Kasumi-1 (cell line): ENCODE measurements at places on chromosomes 7 and 10.

- DNase-seq = no peak
Observed at GRCh38 chr10:128053356-128053755, 72.9 kb downstream of the MKI67 start.

DNA sequence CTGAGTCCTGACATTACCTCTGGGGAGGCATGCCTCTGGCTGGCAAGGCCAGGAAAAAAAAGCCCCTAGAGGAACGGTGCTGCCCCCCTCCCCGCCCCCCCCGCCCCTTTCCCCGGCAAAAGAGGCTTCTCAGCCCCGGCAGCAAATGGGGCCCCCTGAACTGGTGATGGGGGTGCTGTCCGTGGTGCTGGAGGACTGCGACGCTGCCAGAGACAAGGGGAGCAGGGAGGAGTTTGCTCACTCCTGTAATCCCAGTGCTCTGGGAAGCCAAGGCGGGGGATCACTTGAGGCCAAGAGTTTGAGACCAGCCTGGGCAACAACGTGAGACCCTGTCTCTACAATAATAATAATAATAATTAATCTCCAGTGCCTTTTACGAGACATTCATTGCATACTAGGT lies 23.7 kb downstream of the SRRM3 start:
- peak; percentile 45 for DNase-seq

DNA sequence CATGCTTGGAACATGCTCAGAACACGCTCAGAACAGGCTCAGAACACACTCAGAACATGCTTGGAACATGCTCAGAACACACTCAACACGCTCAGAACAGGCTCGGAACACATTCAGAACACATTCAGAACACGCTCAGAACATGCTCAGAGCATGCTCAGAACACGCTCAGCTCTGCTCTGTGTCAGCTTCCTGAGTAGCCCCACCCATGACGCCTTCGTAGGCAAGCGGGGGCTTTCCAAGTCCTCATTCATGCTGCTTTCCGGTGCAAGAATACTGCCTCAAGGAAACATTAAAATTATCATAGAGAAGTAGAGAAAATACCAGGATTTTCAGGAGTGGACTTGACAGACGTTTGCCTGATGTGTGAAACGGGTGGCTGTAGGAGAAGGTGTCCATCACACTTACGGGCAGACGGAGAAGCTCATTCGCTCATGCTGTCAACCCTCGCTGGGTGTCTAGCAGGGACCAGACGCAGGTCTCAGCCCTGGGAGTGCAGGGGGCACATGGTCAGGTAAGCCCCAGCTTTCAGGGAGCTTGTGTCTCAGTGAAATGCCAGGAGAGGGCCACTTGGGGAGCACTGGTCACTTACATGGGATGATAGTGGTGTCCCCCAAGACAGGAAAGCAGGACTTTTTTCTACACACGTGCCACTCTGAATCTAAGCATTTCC lies 24.7 kb downstream of the EN2 start:
- DNase-seq = no peak

- DNase-seq = no peak
Observed at GRCh38 chr10:47330366-47330765, 8.1 kb downstream of the GDF2 start.

DNA sequence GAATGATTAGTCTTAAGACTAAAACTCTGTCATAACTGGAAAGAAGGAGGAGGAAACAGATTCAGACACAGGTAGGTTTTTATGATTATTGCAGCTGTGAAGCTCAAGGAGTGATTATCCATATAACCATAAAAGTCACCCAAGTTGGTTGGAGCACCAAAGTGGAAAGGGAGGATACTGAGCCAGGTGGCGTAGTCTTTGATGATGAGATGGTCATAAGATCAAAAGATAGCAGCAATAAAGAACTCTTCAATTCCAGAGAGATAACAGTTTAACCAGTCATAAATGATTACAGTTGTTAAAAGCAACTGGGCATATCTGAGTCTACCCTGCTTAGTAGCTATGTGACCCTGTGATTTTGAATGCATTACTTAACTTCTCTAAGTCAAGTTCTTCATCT lies 8.4 kb downstream of the ABCB1 start:
- DNase-seq = no peak

GRCh38 chr10:109939315-109939961 lies 16.1 kb upstream of the XPNPEP1 start:
- no peak for DNase-seq

DNA sequence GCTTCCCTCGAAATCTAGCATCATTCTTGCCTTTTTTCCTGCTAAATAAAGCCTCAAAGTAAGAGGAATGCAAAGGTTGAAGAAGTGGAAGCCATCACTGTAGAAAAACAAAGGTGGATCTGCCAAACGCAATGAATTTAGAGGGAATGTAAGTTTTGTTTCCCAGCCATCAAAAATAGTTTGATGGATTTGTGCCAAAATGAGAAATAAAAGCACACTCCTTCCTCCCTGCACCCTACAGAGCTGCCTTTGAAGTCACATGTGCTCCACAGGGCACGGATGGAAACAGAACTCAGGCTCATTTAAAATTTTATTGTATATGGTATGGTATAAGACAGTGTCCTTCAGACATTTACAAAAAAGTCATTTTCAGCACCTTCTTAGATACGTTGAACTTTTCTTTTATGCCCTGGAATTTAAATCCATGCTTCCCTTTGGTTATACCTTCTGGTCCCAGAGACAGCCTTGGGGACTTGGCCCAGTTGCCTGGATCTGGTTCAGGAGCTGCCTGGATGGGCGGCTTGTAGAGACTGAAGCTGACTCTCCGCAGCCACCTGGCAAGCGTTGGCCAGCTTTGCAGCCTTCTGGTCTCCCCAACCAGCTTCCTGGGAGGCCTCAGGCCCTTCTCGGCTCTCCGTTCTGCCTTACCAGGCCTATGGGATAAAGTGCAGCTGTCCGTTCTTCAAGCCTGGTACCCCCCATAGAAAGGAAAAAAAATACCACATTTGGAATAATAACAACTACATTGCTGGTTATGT lies 228.5 kb upstream of the NEBL start:
- DNase-seq = peak; percentile 46

GRCh38 chr7:36565792-36566356 lies 158.4 kb downstream of the AOAH start:
- no peak for DNase-seq

DNA sequence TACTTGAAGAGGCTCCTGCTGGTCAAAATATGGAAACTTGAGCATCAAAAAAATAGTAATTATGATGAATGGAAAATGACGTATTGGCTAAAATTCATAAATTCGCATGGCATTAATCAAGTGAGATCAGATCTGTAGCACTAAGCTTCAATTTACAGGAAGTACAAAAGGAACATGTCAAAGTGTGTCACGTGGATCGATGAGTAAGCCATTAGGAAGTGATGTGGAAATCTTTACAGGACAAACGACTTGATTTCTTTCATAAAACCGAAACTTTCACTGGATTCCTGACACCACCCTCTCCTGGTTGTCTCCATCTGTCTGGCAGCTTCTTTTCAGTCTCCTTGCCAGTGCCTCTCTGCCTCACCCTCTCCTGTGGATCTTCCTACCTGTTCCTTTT lies 25.8 kb downstream of the AKR1C8 start:
- DNase-seq = no peak

DNA sequence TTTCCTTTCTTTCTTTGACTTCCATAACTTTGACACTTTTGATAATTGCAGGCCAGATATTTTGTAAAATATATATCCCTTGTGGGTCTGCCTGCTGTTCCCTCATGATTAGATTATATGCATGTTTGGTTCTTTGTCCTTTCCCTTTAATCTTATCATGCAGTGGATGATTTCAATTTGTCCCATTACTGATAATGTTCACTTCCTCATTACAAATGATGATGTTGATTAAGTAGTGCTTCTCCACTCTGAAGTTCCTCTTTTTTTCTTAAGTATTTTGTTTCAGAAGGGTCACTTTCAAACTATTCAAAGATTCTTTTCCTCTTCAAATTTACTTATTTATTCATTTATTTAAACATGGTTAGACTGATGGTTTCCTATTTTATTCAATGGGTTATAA lies 898.1 kb downstream of the XPNPEP1 start:
- peak; percentile 63 for DNase-seq

DNA sequence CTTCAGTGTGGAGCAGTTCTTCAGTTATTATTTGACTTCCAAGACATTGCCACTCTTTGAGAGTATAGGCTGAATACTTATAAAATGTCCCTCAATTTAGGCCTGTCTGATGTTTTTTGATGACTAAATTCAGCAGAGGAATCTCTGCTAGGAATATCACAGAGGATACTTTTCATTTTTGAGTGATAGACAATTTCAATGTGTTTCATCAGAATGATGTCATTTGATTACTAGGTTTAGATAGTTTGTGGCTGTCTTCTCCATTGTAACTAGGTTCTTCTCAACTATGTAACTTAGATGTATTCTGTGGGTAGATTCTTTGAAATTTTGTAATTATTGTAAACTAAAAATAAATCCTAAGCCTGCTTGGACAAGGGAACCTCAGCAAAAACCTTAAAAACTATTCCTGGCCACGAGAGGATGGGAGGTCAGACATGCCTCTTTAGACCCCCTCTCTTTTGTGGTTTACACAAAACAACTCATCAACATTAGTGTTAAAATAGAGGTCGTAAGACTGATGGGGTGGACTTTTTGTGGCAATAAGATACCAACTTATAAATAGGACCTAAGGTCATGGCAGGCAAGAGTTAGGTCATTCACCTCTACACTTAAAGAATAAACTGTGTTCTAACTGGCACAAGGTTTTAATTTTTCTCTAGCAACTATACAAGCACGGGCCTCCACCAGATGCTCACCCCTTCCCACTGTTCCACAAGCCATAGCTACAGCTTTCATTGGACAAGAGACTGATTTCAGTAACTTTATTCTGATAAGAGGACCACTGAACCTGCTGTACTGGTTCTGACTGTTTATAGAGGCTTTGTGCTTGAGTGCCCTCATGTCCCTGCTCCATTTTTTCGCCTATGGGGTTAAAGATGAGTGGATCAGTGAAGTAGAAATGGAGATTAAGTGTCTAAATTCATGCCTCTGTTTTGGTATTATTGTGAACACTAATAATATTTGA lies 33.7 kb downstream of the CYP2C8 start:
- no peak for DNase-seq

DNA sequence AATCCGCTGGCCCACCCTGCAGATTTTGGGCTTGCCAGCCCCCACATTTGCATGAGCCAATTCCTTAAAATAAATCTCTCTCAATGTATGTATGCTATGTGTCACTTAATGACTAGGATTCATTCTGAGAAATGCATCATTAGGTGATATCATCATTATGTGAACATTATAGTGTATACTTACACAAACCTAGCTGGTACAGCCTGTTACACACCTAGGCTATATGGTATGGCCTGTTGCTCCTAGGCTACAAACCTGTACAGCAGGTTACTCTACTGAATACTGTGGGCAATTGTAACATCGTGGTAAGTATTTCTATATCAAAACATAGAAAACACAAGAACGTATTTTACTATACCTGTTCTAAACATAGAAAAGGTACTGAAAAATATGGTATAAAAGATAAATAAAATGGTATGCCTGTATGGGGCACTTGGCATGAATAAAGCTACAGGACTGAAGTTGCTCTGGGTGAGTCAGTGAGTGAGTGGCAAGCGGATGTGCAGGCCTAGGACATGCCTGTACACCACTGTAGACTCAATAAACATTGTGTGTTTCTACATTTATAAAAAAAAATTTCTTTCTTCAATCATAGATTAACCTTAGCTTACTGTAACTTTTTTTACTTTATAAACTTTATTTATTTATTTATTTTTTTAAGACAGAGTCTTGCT lies 135.9 kb downstream of the ABCA13 start:
- no peak for DNase-seq

- no peak for DNase-seq
Observed at GRCh38 chr7:111238886-111239285, 148.0 kb downstream of the LRRN3 start.

GRCh38 chr10:50540826-50541122 lies 83.0 kb downstream of the SGMS1 start:
- DNase-seq = no peak

- no peak for DNase-seq
Observed at GRCh38 chr7:75537731-75538130, 45.6 kb downstream of the SPDYE5 start.

GRCh38 chr7:50674896-50675835 lies 107.5 kb downstream of the GRB10 start:
- no peak for DNase-seq

DNA sequence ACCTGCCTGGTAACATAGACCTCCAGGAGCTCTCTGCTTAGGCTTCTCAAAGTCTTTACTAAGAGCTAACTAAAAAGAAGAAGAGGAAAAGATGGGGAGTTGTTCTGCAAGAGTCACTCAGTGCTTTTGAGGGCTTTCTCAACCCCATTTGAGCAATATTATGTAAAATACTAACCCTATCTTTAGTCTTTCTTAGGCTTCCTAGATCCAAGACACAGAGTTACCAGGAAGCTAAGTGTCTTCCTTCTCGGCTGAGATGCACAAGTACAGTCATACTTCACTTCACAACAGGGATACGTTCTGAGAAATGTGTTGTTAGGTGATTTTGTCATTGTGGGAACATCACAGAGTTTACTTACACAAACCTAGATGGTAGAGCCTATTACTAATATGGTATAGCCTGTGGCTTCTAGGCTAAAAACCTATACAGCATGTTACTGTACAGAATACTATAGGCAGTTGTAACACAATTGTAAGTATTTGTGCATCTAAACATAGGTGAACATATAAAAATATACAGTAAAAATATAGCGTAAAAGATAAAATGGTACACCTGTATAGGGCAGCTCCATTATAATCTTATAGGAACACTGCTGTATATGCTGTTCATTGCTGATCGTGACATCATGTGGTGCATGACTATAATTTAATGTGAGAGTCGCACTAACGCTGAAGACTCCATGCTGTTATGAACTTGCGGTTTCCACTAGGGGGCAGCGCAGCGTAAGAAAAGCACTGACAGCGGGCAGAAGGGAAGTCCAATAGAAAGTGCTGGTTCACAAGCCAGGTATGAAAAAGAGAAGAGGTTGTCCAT lies 16.3 kb downstream of the ANKRD22 start:
- peak; percentile 97 for DNase-seq

DNA sequence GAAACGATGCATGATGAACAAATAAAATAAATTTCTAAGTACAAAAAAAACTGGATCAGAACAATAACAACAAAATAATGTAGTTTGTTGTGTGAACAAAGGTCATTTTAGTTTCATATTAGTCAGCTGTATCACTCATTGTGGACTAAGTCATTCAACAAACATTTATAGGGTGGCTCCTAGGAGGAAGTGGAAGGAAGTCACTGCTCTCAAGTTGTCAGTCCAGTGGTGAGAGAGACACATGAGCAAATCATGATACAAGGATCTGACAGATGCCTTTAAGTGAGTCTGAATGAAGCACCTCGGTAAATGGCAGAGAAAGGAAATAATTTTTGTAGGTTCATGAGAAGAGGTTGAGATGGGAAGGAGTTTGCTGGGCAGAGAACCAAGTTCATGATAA lies 56.8 kb downstream of the EPDR1 start:
- DNase-seq = peak; percentile 17

DNA sequence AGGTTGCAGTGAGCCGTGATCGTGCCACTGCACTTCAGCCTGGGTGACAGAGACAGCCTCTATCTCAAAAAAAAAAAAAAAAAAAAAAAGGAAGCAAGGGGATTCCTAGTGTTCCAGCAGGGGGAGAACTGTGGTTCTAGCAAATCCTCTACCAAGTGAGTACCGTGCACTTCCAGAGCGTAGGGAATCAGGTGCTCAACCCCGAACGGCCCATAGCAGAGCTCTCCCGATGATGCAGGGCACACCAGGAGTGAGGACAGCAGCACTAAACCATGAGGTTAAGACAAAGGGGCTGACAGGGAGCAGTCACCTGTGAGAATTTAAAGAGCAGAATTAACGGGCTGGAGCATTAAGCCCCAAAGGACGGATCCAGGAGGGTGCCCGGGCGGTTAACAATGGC lies 173.6 kb downstream of the PTPRN2 start:
- DNase-seq = no peak
